ENCODE measurements at places on chromosomes 4 and X. TPM values are rescaled to one million over a fixed set of nuclear protein-coding genes. Genes with fewer than 3 reads are reported as not detected.
A peak's percentile ranks its signal among the peaks of the same experiment; 100 is the strongest.

DNA sequence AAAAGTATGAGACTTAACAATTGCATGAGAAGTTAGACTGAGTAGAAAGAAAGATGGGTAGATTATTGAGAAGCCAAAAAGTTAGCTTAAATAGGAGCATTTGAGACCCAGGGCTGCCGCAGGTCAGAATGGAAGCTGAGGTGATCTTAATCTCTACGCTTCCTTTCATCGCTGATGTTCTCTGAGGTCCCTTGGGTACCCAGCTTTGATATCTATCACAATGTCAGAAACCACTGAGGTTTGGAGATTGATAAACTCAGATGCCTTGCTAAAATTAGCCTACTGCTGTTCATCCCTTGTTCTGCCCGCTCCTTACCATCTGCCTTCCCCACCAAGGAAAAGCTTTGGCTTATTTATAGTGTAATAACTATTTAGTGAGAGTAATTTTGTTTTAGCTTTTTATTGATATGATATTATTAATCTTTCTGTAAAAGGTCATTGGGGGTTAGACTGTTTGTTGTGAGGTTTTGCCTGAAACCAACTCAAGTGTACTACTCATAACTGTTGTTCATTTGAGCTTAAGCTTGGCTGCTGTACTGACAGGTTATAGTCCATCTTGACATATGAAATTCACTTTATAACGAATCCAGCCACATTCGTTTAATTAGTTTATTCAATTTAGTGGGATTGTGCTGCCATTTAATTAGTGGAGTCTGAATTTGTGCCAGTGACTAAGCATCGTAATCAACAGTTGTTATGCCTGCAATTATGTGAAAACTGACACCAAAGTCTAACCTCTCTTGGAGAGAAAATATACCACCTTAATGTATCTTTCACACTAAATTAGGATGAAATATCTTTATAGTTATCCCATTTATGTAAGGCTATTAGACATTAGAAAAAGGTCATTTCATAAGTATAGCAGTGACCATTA, 15.1 kb downstream of the MCUB start:
- H3K27ac ChIP-seq, result no peak overlapping the region
- H3K4me3 ChIP-seq, result peak overlapping the region; percentile 50
- peaks cover 65% of the 10 kb centered on the region for H3K4me1 ChIP-seq
- DNase-seq, result peak; percentile 14

DNA sequence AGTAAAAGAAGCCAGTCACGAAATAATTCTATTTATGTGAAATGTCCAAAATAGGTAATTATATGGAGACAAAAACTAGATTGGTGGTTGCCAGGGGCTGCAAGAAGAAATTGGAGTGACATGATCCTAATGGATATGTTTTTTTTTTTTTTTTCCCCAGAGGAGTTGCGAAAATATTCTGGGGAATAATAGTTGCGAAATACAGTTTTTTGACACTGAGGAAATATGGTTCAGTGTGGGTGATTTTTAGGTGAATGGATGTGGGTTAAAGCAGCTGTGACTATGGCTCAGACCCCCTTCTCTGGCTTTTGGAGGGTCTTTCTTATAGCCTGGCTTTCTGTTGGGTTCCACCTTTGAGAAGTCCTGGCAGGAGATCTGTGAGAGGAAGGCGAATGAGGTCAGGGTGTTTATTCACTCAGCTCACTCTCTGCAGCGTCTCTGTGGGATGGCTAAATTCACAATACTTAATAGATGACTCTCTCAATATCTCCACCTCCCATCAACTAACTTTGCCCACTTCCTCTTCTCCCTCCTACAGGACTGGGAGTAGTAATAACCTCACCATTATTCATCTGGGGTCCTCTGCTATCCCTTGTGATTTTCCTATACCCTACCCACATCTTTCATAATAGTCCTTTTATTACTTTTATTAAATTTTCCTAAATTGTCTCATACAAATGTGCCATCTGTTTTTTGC, 15.3 kb upstream of the RAB9B start:
- H3K27me3 ChIP-seq, result peaks cover 36% of the 10 kb centered on the region
- peaks cover 5% of the 10 kb centered on the region for H3K4me1 ChIP-seq
- no peak overlapping the region for H3K27ac ChIP-seq

DNA sequence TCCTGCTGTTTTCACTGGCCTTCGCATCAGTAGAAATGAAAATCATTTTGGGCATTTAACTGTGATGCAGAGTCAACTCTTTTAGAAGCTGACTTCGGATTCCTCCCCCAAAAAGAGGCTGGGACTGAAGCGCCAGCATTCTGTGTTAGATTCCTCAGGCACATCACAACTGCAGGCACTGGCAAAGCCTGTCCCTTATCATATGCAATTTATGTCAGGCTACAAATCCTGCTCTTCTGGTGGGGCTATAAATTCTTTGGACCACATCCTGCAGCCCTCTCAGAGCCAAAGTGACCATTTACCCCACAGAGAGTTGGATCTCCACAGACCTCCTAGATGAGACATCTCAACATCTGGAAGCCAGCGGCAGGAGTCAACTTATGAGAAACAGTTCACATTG, 138.4 kb downstream of the CBR4 start:
- H3K27ac ChIP-seq, result no peak overlapping the region
- no peak overlapping the region for H3K4me3 ChIP-seq
- peaks cover 33% of the 10 kb centered on the region for H3K4me1 ChIP-seq
- peaks cover 3% of the 10 kb centered on the region for H3K36me3 ChIP-seq

DNA sequence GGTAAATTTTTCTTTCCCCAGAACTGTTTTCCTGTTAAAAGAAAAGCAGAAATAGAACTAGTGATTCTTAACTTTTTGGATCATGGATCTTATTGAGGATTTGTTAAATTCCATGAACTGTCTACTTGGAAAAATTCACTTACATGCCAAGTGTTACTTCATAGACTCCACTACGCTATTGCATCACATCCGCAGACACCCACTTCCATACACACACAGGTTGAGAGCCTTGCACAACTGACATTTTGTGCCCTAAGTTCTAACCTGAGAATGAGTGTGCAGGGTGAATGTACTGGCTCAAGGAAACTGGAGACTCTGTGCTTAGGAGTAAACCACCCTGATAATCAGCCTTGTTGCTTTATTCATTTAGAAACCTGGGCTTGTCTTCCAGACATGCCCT, 250.5 kb upstream of the EDA2R start:
- no peak overlapping the region for H3K4me3 ChIP-seq
- H3K27me3 ChIP-seq, result peaks cover 6% of the 10 kb centered on the region
- H3K27ac ChIP-seq, result no peak overlapping the region

DNA sequence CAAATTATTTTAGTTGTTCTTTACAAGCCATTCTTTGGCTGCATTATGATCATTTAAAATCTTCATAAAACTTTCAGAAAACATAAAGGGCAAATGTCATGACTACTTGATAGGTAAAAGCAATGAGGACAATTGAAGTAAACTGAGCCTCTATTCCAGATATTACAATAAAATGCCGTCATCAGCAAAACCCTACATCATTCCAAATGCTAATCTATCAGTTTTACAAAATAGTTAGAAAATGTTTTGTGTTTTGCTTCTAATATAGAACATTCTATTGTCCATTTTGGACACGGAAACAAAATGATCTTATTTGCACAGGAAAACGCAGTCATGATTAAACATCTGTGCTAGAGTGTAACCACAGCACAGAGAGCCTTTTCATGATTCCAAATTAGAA, 1330.6 kb upstream of the ADGRL3 start:
- peaks cover 2% of the 10 kb centered on the region for H3K36me3 ChIP-seq
- H3K27ac ChIP-seq, result no peak overlapping the region
- no peaks in the 10 kb centered on the region for H3K4me1 ChIP-seq
- H3K4me3 ChIP-seq, result no peak overlapping the region
- H3K27me3 ChIP-seq, result no peaks in the 10 kb centered on the region
- no peak for DNase-seq

GRCh38 chr4:38278255-38278654, 318.1 kb downstream of the PTTG2 start:
- no peak overlapping the region for H3K27ac ChIP-seq
- H3K27me3 ChIP-seq, result no peaks in the 10 kb centered on the region
- DNase-seq, result no peak
- no peaks in the 10 kb centered on the region for H3K36me3 ChIP-seq

- no peaks in the 10 kb centered on the region for H3K27me3 ChIP-seq
- H3K36me3 ChIP-seq, result peaks cover 7% of the 10 kb centered on the region
- no peak overlapping the region for H3K4me3 ChIP-seq
- H3K4me1 ChIP-seq, result peaks cover 47% of the 10 kb centered on the region
- DNase-seq, result no peak
- H3K27ac ChIP-seq, result no peak overlapping the region
These were observed 58.7 kb downstream of the NBDY start for GRCh38 chrX:56787734-56788152.

DNA sequence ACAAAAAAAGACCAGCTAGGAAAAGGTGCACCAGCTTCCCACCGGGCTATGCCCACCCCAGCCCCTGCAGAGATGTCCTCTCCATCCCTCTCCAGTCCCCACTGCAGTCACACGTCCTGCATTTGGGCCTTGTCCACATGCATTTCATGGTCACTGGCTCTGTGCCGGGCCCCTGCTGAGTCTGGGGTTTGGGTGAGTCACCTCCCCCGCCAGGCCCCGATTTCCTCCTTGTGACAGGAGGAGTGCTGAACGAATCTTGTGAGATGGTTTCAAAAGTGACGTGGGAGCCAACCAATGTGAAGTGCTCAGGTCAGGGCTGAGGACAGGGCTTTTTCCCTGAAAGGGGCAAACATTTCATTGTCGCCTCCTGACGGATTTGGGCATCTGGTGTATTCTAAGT, 7.1 kb downstream of the CPZ start:
- H3K27me3 ChIP-seq, result peaks cover under 1% of the 10 kb centered on the region
- H3K4me3 ChIP-seq, result no peak overlapping the region
- H3K36me3 ChIP-seq, result no peaks in the 10 kb centered on the region
- no peak overlapping the region for H3K27ac ChIP-seq
- DNase-seq, result no peak

DNA sequence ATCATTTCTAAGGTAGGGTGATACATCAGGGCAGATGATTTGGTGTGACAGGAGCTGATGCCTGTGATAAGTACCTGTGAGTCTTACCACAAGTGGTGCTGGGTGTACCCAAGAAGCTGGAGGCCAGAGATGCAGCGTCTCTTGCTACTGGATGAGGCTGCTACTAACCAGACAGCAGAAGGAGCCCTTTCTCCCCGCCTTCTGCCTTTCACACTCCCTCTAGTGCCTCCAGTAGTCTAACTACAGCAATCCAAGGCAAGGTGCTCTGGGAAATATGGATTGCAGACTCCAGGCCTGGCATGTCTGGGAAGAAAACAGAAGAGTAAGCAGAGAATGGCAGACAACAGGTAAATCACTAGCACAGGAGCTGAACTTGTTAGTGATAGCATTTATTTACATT, 470.8 kb downstream of the NKX6-1 start:
- H3K36me3 ChIP-seq, result no peaks in the 10 kb centered on the region
- no peak overlapping the region for H3K27ac ChIP-seq
- H3K4me3 ChIP-seq, result no peak overlapping the region
- no peaks in the 10 kb centered on the region for H3K27me3 ChIP-seq

GRCh38 chr4:140096921-140097320, 57.1 kb downstream of the MAML3 start:
- H3K4me3 ChIP-seq, result peak overlapping the region; percentile 92
- peaks cover 85% of the 10 kb centered on the region for H3K4me1 ChIP-seq
- H3K27ac ChIP-seq, result peak overlapping the region; percentile 98
- no peak for DNase-seq
- peaks cover 3% of the 10 kb centered on the region for H3K36me3 ChIP-seq

DNA sequence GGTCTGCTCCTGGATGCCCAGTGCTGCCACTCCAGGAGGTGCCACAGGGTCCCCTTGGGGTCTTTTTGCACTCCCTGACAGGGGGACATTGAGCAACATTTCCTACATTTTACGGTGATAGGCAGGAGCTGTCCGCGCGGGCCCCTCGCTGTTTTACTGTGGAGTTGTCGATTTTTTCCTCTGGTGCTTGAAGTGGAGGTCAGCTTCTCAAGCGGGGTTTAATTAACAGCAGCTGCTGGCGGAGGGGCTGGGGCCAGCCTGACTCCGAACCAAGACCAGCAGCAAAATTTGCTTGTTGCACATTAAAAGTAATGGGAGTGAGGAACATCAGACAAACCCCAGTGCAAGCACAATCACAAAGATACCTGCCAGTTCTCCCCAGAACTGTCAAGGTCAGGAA, 13.2 kb upstream of the SH3TC1 start:
- no peak overlapping the region for H3K27ac ChIP-seq
- no peaks in the 10 kb centered on the region for H3K27me3 ChIP-seq
- H3K36me3 ChIP-seq, result no peaks in the 10 kb centered on the region
- no peak overlapping the region for H3K4me3 ChIP-seq

- no peak overlapping the region for H3K4me3 ChIP-seq
- H3K27ac ChIP-seq, result no peak overlapping the region
- H3K36me3 ChIP-seq, result peaks cover 3% of the 10 kb centered on the region
- H3K27me3 ChIP-seq, result no peaks in the 10 kb centered on the region
- H3K4me1 ChIP-seq, result peaks cover 32% of the 10 kb centered on the region
These were observed 22.2 kb downstream of the LIN54 start for GRCh38 chr4:82988323-82988832.

- no peak for DNase-seq
- H3K4me3 ChIP-seq, result no peak overlapping the region
- no peaks in the 10 kb centered on the region for H3K27me3 ChIP-seq
These were observed 38.3 kb downstream of the GPAT3 start for GRCh38 chr4:83574247-83574646.

- no peaks in the 10 kb centered on the region for H3K4me1 ChIP-seq
- no peaks in the 10 kb centered on the region for H3K36me3 ChIP-seq
- no peak overlapping the region for H3K27ac ChIP-seq
- no peaks in the 10 kb centered on the region for H3K27me3 ChIP-seq
- H3K4me3 ChIP-seq, result no peak overlapping the region
- DNase-seq, result no peak
These were observed 116.2 kb upstream of the TLL1 start for GRCh38 chr4:165756836-165757235.

GRCh38 chr4:164536814-164537213, 217.1 kb upstream of the SMIM31 start:
- peaks cover 4% of the 10 kb centered on the region for H3K36me3 ChIP-seq
- no peak overlapping the region for H3K27ac ChIP-seq

GRCh38 chr4:75643651-75644050, 13.3 kb upstream of the CDKL2 start:
- no peak overlapping the region for H3K4me3 ChIP-seq
- H3K36me3 ChIP-seq, result peaks cover 8% of the 10 kb centered on the region
- peaks cover 22% of the 10 kb centered on the region for H3K4me1 ChIP-seq
- H3K27ac ChIP-seq, result no peak overlapping the region
- DNase-seq, result no peak

Gene NUP62CL
- total RNA-seq, result 4.0 TPM

Gene RTL9
- 0.07 TPM for total RNA-seq

Gene PCDH11X
- total RNA-seq, result not detected

Gene GAB3
- 6.2 TPM for total RNA-seq

Gene RADX
- 10.6 TPM for total RNA-seq

All from activated T-cell treated with anti-CD3 and anti-CD28 coated beads, Interleukin-2, amount 50 U/mL, for 72 hours (primary cell).